ENCODE measurements at places on chromosomes 5 and 9. TPM values are rescaled to one million over a fixed set of nuclear protein-coding genes. Genes with fewer than 3 reads are reported as not detected.

- DNase-seq = no peak
These were observed 11.8 kb upstream of the EXOC3 start for GRCh38 chr5:431001-431710.

DNA sequence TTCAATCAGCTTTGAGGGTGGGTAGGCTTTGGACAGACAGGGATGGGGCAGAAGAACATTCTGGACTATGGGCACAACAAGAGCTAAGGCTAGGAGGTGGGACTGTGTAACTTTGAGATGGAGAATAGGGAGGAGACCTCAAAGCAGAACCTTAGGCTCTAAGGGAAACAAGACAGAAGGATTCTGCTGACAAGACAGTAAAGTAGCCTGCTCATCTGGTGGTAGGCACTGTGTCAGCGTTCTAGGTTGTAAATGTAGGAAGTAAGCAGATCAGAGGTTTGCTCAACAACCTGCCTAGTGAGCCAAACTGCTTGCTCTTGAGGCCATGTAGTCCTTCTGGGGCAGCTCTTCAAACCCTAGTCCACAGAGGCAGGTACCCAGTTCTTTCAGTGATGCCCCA is 15.0 kb upstream of the IL12B start:
- DNase-seq = no peak

- no peak for DNase-seq
These were observed 13.8 kb upstream of the PLEKHG4B start for GRCh38 chr5:77957-78804.

The TAF1L gene
- total RNA-seq = not detected

DNA sequence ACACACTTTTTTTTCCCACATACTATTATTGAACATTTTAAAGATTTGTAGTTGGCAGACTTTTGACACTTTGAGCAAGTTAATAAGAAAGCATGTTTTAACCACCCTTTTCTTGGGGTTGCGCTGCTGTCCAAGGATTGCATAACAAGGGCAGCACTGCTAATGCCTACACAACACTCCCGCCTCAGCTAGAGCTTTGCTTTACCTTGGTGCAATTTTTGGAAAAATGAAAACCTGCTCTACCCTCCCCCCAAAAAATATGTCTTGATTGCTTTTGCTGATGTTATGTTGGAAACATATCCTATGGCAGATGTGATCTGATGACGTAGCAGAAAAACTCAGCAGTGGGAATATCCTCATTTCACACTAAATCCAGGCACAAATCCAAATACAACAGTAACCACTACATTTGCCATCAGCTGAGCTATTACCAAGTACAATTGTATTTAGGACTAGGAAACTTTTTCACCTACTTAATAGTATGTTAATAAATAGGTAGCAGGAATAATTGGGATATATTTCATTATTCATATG is 51.5 kb downstream of the UBE2R2 start:
- no peak for DNase-seq

DNA sequence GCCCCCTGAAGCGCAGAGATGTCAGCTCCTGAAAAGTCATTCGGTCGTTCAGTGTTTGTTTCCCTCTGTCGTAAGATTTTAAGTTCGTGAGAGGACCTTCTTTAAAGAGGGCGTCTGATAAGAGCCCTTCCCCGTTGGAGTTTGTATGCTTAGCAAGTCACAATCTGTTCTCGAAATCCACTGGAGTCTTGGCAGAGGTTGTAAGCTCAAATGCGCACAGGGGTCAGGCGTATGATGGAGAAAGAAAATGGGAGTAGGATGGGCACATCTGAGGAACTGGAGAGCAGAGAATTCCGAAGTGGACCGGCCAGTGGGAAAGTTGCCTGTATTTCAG is 710 bp downstream of the HSD17B4 start:
- no peak for DNase-seq

- no peak for DNase-seq
These were observed 334.7 kb downstream of the FBXL7 start for GRCh38 chr5:15834596-15835245.

GRCh38 chr5:109929911-109930310 is 240.2 kb downstream of the MAN2A1 start:
- DNase-seq = no peak

DNA sequence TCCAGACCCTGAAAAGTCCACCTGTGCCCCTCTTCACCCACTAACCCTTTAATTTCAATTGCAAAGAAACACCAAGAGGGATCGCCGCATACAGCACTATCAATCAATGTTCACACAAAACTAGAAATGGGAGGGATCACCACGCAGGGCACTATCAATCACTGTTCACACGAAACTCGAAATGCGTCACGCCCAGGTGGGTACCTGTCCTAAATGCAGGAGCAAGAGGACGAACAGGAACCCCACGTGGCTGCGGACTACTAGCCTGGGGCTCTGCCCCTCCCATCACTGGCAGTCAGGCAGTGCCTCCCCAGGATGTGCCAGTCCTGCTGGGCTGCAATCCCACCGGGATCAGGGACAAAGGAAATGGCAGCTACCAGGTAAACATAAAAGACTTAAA is 28.2 kb downstream of the RASGEF1C start:
- peak; percentile 14 for DNase-seq

The CDKN2B-AS1 gene
- 1.3 TPM for total RNA-seq

The PRRC2B gene
- 102 TPM for total RNA-seq

DNA sequence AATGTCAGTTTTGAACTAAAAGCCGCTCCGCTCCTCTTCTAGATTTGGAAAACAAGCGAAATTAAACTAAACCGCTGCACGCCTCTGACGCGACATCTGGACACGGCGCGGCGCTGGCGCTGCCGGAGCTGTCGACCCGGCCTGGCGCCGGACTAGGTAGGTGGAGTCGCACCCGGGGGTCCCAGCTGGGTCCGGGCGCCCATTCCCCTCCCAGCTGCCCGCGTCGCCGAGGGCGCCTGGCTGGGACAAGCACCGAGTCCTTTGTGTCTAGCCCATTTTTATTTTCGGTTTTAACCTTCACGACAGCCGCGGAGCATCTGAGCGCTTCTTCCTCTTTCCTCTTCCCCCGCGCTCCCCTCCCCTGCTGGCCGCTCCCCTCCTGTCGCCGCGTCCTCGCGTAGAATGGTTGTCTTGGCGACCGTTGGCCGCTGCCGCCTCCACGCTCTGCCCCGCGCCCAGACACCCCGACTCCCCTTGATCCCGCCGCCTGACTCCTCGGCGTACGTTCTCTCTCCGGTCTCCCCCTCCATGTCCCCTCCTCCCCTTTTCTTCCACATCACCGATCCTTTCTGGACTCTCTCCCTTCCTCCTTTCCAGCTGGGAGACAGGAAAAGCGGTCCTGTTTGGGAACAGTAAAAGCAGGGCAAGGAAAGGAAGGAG is 545 bp downstream of the CDKN2B-AS1 start:
- DNase-seq = no peak

GRCh38 chr9:87595610-87596009 is 97.9 kb downstream of the DAPK1 start:
- no peak for DNase-seq

DNA sequence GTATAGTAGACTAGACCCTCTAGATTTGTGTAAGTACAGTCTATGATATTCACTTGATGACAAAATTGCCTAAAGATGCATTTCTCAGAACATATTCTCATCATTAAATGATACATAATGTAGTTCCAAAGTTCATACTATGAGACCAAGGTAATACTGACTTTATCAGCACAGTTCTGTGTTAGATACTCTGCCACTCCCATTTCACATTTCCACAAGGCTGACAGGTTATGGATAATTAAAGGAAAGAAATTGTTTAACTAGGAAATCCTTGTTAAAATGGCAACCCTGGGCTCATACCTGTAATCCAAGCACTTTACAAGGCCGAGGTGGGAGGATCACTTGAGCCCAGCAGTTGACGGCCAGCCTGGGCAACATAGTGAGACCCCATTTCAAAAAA is 33.6 kb downstream of the TYRP1 start:
- no peak for DNase-seq

- no peak for DNase-seq
These were observed 77.3 kb downstream of the MAMDC2 start for GRCh38 chr9:70120834-70121510.

GRCh38 chr5:160991205-160991604 is 139.2 kb upstream of the ATP10B start:
- DNase-seq = no peak

GRCh38 chr9:137487454-137488326 is 28.6 kb upstream of the NSMF start:
- no peak for DNase-seq

- DNase-seq = no peak
These were observed 233.2 kb upstream of the RASEF start for GRCh38 chr9:83296123-83296522.

DNA sequence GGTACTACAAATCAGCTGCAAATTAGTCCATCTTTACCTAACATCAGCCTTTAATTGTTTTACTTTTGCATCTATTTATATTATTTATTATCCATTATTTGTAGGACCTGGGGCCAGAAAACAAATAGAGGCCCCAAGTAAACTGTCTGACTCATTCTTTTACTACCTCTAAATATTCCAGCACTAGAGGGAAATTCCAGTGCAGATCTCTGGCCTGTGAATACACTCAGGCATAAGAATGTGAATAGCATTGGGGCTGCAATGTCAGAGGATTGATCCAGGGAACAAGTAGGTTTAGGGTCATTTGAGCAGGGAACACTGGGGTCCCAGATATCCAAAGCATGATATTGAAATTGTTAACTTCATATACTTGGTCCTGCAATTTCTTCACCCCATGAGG is 176.6 kb upstream of the TYRP1 start:
- DNase-seq = no peak

DNA sequence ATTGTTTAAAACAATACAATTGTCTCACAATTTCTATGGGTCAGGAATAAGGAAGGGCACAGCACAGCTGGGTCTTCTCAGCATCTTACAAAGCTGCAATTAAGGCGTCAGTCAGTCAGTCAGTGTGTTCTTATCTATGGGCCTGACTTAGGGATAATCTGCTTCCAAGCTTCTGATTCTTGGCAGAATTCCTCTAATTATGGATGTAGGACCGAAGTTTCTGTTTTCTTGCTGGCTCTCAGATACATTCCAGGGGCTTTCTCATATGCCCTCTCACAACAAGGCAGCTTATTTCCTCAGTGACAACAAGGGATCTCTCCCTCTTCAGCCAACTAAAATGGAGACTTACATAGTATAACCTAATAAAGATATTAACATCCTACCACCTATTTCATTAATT is 1925.3 kb upstream of the ACO1 start:
- DNase-seq = no peak

GRCh38 chr5:104513121-104513602 is 950.6 kb upstream of the NUDT12 start:
- DNase-seq = no peak

The PDGFRB gene
- 146 TPM for total RNA-seq

The TLR4 gene
- 31.1 TPM for total RNA-seq

The TBC1D2 gene
- total RNA-seq = 17.1 TPM

DNA sequence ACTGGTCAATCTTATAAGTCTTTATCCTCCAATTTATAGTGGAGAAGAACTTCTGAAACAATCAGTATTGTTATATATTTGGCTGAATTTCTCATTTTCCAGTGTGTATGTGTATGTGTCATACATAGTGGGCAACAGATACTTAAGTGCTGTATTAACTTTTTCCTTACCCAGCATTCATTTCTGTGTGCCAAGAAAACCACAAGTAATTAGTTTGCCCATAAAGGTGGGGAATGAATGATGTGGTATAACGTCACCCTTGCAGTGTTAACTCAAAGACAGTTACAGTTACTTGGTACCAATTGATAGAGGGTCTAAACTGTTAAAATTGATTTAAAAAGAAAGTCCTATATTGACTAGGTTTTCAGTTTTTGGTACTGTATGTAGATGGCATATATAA is 2.0 kb downstream of the OGN start:
- no peak for DNase-seq

- no peak for DNase-seq
These were observed 1.6 kb upstream of the DBN1 start for GRCh38 chr5:177474846-177475562.

- DNase-seq = no peak
These were observed 258.6 kb downstream of the TLE1 start for GRCh38 chr9:81430727-81431126.

The HSPB3 gene
- total RNA-seq = not detected

DNA sequence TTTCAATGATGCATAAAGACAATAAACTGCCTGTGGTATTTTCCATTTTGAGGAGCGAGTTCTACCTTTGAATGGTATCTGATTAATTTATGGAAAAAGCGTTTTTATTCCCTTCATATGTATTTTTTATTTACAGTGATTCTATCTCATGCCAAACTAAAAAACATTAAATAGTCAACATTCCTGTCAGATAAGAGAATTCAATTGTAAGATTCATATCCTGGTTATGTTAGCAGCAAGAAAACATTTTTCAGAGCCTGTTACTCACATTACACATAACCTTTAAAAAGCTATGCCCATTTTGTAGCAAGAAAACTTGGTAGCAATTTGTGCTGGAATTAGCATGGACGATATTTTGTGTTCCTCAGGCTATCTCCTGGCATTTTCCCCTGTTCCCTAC is 55.1 kb upstream of the PRLR start:
- DNase-seq = no peak

DNA sequence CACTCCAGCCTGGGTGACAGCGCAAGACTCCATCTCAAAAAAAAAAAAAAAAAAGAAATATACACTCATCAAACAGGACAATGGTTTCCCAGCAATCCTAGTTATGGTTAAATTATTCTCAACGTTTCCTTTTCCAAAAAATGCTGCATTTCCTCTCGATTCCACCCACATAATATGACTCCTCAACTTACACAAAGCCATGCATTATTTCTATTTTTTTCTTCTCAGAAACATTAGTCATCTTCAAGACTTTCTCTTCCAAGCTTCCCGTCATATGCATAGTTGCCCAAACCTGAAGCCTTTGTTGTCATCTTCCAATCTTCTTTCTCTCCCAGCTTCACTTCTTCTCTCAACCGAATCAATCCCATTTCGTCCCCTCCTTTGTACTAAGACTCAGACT is 61.4 kb upstream of the RANBP6 start:
- no peak for DNase-seq

DNA sequence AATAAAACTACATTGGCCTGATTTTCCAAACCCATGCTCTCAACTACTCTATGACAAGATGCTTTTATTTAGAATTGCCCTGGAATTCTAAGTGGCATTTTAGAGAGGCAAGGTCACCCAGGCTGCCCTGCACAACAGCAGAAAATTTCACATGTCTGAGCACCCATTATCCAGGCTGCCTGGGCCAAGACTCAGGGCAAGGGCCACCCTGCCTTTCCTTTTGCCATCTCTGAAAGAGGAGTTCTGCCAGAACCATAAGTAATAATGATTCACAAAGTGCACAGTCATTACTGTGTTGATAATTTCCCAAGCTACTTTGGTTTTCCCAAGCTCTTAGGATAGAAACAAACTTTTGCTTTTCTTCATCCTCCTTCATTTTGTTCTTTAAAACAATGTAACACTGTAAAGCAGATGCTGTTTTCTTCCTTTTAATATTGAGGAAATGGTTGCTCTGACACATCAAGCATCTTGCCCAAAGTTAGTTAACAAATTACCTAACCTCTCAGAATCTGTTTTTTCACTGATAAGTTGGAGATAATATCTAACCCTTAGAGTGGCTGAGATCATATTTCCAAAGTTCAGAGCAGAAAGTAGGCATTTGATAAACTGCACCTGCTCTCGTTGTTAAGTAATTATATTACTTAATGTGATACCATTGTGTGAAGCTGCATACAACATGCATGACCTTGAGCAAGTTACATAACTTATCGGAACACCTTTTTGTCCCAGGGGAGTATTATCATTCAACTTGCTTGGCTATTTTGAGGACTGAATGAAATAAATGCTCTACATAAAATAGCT is 325.6 kb downstream of the PRELID2 start:
- DNase-seq = no peak

Measured in breast epithelium (tissue), 4 donors.